T-helper 17 cell (primary cell): ENCODE measurements at places on chromosomes 6 and 20. TPM values are rescaled to one million over a fixed set of nuclear protein-coding genes. Genes with fewer than 3 reads are reported as not detected.

The ELOVL2 gene
- total RNA-seq: not detected

The TFAP2D gene
- not detected for total RNA-seq

The KIAA1586 gene
- total RNA-seq: 17.3 TPM

The CAPN11 gene
- 0.26 TPM for total RNA-seq

The POPDC3 gene
- total RNA-seq: not detected

The GPX5 gene
- not detected for total RNA-seq

The TTLL9 gene
- not detected for total RNA-seq

The OXT gene
- total RNA-seq: 0.62 TPM
